ENCODE measurements at places on chromosomes 11 and 22.

DNA sequence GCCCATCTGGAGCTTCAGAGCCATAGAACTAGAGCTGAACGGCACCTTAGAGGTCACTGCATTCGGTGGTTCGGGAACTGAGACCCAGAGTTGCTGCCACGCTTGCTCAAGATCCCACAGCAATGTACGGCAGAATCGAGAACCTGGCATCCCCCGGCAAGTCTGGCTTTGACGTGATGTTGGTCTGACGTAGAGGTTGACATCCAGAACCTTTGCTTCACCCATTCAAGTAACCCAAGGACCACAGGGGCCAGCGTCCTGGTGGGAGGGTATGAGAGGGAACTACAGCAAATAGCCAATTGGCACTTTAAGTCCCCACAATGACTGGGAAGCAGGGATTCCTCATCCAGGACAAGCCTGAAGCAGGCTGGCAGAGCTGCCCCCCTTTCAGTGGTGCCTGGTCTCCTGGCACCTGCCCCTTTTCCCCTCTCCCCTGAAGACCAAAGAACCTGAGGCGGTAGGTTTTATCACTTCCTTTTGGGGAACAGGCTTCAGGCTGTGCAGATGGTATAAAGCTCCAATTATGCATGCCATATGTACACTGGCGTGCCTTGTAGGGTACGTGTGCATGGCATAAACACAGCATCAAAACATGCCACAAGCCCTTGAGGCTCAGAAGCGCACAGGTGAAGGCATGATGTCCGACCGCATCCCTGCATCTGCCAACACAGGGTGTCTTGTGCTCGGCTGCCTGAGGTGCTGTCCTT, 15.3 kb upstream of the TEF start:
- DNase-seq: no peak

DNA sequence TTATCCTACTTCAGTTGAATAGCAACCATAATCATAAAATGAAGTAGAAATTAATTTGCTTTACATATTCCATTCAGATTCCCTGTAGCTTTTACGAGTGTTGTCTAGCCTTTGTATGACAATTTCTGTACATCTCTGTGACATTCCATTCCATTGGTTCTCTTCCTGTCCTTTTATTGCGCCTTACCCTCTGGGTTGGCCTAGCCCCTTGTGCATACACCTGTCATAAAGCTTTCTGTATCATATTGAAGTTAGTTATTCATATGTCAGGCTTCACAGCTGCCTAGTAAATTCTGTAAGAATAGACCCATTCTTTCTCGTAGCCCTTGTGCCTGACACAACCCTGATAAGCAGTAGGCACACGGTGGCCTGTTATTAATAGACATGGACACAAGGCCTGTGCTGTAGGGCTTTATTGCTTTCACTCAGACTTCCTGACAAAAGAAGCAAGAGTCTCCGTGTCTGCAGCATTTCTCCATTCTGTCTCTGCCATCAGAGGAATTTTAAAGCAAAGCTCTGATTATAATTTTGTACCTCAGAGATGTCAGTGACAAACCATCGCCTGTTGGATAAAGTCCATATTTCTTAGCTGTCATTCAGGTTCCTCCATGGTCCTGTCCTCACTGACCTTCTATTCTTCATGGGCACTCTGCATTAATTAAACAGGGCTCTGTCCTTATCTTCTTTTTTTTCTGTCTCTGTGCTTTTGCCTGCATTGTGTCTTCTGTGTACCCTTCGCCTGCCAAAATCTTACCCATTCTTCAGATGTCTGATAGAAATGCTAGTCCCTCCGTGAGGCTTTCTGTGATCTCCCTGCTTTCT, 49.4 kb downstream of the BID start:
- no peak for DNase-seq

- peak; percentile 95 for DNase-seq
These were observed 678 bp upstream of the ZFP91 start for GRCh38 chr11:58578136-58578634.

- no peak for DNase-seq
These were observed 31.6 kb downstream of the GRIA4 start for GRCh38 chr11:105641433-105641832.

GRCh38 chr11:47506795-47507562, 46.0 kb downstream of the CELF1 start:
- no peak for DNase-seq

DNA sequence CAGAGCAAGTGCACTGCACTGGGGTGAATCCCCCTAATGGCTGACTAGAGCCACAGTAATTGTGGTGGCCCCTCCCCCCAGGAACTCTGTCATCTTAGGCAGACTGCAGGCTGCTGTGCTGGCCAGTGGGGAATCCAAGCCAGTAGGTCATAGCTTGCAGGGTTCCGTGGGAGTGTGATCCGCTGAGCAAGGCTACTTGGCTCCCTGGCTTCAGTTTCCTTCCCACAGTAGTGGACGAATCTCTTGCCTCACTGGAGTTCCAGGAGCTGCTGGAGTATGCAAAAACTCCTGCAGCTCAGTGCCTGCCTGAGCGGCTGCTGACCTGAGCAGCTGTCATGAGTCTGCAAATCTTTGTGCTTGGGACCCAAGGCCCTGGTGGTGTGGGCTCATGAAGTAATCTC, 13.2 kb downstream of the OOSP3 start:
- DNase-seq: no peak
